Left ventricle myocardium inferior (tissue), 1 donor: ENCODE measurements at places on chromosomes 6 and 20. TPM values are rescaled to one million over a fixed set of nuclear protein-coding genes. Genes with fewer than 3 reads are reported as not detected.

DEFB116 gene
- total RNA-seq = not detected

GRCh38 chr6:157151029-157151428, 172.3 kb downstream of the TMEM242 start:
- DNase-seq = no peak

DNA sequence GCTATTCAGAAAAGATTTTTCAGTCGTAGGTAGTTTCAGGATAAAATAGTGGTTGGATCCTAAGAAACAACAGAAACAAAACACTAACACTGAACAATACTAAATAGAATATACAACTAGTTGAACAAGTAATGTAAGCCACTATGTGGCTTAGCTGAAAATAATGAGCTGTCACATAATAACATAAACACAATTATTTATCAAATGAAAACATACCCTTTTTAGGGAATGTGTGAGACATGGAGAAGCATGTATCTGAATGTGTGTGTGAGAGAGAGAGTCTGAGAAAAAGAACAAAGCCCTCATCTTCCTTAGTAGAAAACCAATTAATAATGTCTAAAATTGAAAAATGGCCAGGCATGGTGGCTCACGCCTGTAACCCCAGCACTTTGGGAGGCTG, 122.6 kb upstream of the LOC128125822 start:
- DNase-seq = no peak

DNA sequence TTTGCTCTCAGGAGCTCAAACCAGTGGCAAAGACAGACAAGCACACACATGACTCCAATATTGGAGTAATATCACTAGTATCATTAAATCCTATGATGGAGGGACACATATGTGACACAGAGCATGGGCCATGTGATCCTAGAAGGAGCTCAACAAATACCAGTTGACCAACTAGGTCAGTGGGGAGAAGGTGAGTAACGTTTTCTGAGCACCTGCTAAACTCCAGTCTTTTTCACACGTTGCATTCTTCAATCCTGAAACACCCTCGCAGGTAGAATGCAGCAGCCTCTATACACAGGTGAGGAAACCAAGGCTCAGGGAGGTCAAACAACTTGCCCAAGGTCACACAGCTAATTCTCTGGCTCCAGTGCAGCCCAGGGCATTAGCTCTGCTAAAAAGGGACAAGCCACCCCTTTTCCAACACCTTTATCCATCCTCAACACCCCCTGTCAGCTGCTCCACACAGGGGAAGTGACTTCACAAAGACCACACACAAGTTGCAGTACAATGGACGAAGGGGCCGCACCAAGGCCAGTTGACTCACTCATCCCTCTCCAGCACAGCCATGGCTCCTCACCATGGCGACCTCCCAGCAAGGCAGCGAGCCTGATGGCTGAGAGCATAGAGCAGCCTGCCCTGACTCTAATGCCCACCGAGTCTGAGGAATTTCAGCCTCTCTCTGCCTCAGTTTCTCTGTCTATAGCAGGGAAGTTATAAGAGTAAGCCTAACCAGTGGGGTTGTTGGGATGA, 4.4 kb downstream of the CAPN11 start:
- no peak for DNase-seq

LAMP5 gene
- not detected for total RNA-seq

DNA sequence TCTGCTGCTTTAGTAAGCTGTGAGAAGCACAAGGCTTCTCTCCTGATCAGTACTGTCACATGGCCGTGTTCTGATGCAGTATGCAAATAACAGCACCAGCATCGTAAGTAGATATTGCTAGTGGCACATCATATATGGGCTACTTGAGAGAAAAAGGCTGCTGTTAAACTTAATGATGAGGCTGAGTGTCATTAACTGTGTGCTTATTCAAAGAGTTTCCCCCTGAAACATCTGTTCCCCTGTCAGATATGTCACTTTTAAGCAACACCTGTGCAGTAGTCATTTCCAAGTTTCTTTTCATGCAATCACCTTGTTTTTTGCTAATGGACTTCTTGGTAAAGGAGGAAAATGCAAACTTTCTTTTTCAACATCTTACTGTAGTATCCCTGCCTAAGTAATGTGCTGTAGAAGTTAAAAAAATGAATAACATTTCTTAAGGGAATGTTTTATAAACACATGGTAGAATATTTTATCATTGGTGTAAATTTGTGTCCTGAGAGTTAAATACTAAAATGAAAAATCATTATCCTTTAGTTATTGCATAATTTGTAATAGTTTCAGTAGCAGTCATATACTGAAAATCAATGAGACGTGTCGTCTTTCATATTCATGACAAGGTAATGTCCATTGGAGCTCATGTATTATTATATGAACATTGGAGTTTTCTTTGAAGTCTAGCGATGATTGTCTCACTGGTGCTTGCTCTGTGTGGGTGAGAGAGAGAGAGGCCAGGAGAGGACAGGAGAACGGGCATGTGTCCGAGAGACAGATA, 366.3 kb downstream of the CDKAL1 start:
- DNase-seq = no peak

GRCh38 chr20:37789408-37789807, 95.6 kb downstream of the CTNNBL1 start:
- DNase-seq = no peak

DNA sequence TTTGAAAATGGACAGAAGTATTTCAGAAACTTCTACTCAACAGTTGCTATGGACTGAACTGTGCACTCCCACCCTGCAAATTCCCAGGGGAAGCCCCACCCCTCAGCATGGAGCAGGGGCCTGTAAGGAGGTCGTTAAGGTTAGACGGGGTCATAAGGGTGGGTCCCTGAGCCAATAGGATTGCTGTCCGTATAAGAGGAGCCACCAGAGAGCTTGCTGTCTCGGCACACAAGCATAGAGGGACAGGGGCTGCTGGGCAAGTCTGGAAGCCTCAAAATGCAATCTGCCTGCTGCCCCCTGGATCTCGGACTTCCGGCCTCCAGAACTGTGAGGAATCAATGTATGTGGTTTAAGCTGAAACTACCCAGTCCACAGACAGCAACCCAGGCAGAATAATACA, 37.4 kb upstream of the AFDN start:
- no peak for DNase-seq

- no peak for DNase-seq
Measured at GRCh38 chr20:18805881-18806280, 7.7 kb upstream of the SCP2D1 start.

DNA sequence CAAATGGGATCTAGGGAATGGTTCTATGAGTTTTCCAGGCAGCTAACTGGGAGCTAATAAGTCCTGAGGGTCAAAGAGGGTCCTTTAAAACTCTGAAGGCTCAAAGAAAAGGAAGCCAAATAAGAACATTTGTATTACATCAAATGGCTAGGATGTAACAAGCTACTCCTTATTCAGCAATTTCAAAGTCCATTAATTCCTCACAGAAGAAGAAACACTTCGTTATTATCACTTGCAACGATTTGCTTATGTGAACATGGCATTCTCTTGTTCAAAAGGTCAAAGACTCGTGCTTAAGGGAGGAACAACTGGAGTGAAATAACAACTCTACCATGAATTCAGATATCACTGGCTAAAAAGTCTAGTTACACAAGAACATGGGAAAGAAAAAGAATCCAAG, 70.8 kb upstream of the FBXO30 start:
- DNase-seq = no peak
